Suprapubic skin (tissue), 4 donors: ENCODE measurements at places on chromosomes 12 and 14.

DNA sequence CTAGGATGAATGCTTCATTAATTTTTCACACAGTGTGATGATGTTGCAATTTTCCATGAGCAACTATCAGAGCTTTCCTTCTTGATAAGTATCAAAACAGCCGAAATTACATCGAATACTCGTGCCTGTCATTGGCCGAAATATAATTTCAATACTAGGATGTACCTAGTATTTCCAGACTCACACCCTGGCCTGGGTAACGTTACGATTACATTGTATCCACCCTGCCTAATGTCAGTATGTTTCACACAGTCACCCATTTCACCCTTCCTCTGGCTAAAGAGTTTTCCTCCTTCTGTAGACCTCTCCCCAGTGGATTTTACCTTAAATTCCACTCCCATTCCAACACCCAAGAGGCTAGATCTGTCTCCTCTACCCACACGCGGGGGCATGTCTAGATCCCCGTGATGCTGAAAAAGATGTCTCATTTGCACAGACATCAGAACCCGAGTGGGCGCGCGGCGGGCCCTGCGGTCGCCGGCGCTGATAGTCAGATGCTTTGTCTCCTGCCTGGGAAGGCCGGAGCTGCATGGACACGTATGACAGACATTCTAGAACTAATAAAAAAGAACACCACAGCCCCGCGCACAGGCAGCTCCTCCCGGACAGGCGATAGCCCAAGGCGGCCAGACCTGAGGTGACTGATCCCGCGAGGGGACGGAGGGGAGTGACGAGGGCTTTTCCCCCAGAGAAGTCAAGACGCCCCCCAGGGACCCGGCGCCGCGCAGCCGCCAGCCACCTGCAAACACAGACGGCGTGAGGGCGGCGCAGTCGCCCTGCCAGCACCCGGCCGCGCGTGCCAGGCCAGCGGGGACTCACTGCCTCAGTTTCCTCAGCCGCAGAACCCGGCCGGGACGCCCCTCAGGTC is 723 bp downstream of the KIF21A start:
- peak; percentile 71 for DNase-seq

DNA sequence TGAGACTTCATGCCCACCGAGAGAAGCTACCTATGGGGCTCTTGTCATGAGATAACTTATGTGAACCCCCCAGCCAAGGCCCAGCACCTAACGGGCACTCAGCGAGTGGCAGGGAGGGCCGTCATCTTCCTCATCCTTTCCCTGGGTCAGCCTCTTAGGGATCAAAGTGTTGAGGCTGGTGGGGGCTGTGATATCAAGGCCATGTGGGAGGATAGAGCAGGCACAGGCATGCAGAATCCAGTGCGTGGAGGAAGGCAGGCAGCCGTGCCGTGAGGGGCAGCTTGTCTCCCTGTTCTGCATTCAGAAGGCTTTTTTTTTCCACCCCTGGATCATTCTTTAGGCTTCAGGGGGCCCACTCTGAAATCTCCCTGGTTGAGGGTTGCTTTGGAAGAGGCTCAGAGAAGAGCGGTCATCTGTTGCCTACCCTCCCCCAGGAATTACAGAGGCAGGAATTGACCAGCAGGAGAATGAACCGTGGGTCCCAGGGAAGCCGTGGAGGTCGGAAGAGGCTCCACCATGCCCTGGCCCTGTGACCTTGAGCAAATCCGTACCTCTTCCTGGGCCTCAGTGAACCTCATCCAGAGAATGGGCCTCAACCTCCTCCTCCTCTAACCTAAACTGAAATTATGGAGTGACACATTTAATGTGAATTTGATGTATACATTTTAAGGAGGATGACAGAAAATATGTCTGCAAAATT is 62.8 kb downstream of the BEGAIN start:
- no peak for DNase-seq

- no peak for DNase-seq
These were observed 13.6 kb downstream of the SERPINA1 start for GRCh38 chr14:94374749-94375260.

DNA sequence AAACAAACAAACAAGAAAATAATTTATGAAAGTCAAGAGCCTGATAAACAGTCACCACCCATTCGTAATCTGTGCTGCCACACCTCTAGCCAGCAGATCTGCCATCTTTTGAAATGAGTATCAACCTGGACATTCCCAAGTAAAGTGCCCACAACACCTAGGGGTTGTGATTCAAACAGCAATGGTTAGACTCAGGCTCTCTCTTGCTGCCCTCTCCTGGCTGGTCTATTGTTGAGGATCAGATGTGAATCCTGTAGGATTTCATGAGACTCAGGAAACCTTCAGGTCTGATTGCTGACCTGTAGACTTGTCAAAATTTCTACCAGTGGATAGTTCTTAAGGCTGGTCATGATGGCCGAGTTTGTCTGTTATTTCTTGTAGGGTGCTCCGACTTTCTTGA is 26.8 kb downstream of the DGLUCY start:
- DNase-seq = no peak

- DNase-seq = no peak
These were observed 13.5 kb downstream of the ZNF664 start for GRCh38 chr12:123986374-123986965.

DNA sequence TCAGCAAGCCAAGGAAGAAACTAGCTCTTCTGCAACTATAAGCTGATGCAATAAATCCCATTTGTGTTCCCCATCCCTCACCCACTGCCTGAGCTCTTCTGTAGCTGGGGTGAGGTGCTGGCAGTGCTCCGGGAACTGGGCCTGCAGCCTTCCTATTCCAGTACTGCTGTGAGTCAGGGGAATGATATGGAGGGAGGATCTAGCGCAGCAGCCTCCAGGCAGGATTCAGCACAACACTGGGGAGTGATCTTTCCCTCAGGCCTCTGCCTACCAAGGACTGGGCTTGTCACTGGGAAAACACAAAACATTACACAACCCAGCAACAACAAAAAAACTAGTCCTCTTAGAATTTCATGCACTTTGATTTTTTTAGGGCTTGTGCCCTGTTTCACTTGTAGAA is 58.7 kb downstream of the ST8SIA1 start:
- DNase-seq = peak; percentile 94

DNA sequence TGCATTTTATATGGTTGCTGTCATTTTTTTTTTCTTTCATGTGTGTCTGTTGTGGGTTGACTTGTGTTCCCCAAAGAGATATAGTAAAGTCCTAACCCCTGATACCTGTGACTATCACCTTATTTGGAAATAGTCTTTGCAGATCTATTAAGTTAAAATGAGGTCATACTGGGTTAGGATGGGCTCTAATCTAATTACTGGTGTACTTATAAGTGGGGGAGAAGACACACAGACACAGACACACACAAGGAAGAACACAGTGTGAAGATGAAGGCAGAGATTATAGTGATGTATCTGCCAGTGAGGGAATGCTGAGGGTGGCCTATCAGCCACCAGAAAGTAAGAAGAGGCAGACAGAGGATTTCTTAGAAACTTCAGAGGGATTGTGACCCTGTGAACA is 318.4 kb upstream of the ATP2B1 start:
- DNase-seq = no peak

- DNase-seq = no peak
These were observed 132.3 kb downstream of the CCDC59 start for GRCh38 chr12:82225871-82226270.

DNA sequence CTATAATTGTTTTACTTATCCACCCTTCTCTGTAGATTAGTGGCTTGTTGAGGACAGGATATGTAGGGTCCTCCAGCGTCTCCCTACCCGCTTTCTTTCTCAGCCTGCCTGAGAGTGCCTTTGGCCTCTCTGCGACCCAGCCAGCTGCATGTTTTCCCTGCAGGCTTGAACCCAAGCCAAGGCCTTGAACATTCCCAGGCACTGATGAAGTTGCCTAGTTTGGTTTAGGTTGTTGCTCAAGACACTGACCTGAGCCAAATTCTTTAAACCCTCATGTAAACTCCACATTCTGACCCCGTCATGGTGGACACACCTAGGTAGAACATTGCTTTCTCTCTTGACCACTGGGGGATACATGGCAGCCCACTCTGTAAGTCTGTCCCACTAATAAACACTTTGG is 33.4 kb upstream of the TXNRD1 start:
- DNase-seq = no peak

DNA sequence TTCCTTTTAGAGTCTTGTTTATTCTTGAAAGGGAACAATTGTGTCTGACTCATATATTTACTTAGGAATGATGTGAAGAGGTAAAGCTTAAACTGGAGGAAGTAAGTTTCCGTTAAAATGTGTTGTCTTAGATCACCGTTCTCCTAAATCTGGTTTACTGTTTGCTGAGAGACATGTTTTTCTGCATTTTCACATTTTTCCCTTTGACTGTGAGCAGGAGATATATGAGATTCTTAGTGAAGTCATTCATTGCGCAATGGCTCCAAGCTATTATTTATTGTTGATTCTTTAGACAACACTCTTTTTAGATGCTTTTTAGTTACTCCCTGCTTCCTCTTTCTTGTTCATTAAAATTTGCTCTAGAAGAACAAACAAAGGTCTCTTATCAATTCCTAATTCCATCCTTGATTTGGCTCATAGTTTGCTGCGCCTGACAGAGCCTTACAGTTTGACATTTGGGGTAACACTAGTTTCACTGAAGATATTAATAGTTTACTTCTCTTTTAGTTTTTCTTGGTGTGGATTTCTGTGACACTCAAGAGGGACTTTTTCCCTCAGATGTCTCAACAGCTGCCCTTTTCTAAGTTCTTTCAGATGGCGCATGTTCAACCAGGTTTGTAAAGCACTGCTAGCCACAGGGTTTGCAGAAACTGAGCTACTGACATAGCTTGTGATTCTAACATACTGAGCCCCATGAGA is 11.4 kb downstream of the CLECL1 start:
- no peak for DNase-seq

DNA sequence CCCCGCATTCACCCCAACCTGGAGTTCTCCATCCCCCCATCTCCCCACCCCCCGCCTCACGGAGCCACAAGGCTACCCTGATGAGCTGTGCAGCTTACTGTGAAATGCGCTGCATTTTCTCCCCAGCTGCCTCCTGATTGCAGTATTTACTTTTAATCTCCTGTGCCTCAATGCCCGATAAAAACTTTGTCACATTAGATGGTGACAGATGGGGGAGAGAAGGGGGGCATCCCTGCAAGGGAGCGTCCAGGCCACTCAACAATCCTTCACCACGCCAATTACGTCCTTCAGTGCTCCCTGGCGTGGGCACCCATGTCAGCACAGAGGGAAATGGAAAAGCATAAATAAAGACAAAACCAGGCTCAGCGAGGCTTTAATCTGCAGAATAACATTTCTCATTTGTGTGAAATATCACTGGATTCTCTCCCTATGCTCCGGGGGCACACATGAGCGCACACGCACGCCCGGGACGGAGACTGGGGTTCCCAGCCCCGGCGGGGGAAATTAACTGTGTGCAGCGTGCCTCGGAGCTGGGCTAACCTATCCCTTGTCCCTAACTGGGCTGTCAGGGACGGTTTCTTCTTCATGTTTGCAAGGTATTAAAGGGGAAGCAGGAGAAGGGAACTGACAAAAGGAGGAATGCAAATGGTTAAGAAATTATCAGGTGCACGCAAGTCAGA is 186.7 kb upstream of the VASH1 start:
- no peak for DNase-seq

DNA sequence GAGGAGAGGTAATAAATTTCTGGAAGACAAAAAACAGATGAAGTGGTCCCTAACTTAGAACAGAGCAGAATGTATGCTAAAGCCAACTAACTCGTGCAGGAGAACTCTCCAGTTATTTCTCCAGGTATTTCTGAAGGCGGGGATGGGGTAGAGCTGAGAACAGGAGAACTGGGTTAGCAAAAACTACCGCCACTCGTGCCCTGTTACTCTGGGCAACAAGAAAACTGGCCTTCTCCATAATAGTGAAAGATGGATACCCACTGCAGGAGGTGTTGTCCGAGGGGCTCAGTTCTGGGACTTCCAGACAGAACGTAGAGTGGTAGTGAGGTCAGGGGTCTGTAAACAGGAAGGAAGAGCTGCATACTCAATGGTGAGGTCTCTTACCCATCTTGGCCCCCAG is 187.3 kb upstream of the FRMD6 start:
- DNase-seq = no peak

GRCh38 chr14:49250109-49250508 is 336.1 kb downstream of the RPS29 start:
- no peak for DNase-seq

GRCh38 chr12:13103391-13104033 is at the start of gene GSG1:
TSS of gene GSG1 (minus strand) at chr12:13103667. CDS start at chr12:13103512, 155 bp downstream.
- DNase-seq = no peak

- DNase-seq = no peak
These were observed 58.5 kb upstream of the PPP4R3A start for GRCh38 chr14:91568626-91569025.

DNA sequence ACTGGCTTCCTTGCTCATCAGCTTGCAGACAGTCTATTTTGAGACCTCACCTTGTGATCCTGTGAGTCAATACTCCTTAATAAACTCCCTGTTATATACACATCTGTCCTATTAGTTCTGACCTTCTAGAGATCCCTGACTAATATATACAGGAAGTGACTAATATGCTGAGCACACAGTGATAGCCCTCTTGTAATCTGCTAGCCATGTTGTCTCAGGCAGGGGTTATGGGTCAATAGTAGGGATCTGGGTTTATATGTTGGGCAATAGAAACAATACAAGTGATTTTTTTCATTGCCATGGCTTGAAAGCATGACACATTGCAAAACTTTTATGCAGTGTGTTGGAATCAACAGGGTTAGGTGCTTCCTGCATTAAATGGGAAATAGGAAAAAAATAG is 562.2 kb downstream of the GALC start:
- no peak for DNase-seq

DNA sequence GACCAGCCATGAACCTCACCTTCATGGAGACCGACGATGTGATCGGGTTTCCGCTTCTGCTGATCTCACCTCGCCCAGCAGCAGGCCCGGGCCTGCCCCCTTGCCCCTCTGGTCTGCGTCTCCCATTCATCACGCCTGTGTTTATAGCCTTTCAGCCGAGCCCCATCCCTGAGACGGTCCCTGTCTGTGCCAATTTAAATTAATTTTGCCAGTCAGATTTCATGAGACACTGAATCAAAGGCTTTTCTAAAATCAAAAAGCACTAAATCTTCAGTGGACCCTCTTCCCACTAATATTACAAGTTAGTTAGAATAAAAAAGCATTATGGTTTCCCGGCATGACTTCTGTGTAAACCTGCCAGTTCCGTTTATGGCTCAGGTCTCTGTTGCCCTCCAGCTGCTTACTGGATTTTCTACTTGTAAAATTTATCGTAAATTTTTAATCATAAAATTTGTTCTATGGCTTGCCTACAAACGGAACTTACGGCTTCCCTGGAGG is 155.9 kb downstream of the ESRRB start:
- DNase-seq = no peak

DNA sequence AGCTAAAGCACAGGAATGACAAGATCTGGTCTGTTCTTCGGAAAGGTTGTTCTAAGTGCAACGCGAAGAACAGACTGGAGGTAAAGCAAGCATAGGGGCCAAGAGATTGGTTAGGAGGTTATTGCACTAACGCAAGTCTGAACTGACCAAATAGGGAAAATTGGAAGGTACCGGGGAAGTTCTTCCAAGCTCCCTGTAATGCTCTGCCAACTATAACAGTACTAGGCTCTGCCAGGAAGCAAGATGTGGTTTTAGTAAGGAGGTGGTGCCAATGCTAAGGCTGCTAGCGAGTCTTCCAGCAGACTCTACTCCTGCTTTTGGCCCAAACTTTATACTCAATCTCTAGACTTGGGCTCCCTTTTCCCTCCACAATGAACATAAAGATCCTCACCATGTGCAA is 138.6 kb downstream of the PAWR start:
- no peak for DNase-seq
